Spleen (tissue), 13 donors: ENCODE measurements at places on chromosomes 6 and 20. TPM values are rescaled to one million over a fixed set of nuclear protein-coding genes. Genes with fewer than 3 reads are reported as not detected.

Gene RALY
- 72.9 TPM for total RNA-seq

Gene SLC22A2
- total RNA-seq: not detected

Gene RAB22A
- 14.9 TPM for total RNA-seq

Gene CHMP4B
- total RNA-seq: 49.3 TPM

Gene RGS19
- total RNA-seq: 96.3 TPM

GRCh38 chr6:159464816-159465215, 228.2 kb downstream of the SOD2 start:
- no peak for DNase-seq

- DNase-seq: no peak
These were observed 79.3 kb upstream of the ARMC2 start for GRCh38 chr6:108768792-108769524.

- no peak for DNase-seq
These were observed 31.9 kb upstream of the PRELID3B start for GRCh38 chr20:59074456-59074855.
